Naive B cell (primary cell): ENCODE measurements at places on chromosomes 5 and 9.

DNA sequence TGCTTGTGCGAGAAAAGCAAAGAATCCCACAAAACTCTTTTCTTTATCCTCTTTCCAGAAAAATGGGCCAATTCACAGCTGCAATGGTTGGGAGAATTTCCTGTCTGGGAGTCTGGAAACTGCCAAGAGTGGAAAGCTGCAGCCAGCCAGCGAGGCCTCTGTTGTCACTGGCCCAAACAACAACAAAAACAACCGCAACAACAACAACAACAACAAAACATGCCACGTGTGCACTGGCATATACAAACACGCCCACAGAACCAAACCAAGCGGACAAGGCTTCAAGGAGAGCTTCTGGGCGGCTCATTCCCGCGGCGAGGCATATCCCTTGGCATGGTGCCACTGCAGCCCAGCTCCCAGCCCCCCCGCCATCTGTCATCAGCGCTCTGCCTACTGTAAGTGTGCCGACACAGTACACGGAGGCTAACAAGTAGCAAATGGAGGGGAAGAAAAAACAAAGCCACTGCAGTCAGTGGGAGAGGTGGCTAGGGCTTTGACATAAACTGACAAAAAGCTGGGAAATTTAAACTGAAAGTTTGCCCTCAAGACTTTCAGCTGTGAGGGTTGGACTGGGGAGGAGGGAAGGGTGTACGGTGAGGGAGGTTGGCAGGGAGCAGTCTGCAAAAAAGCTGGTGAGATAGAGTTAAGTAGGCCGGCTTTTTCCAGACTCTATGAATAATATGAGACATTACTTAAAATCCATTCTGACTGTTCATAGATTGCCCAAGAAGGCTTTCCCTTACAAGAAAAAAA, 165.0 kb upstream of the ZNF462 start:
- DNase-seq = no peak

GRCh38 chr9:515665-516064, 301.0 kb downstream of the DOCK8 start:
- DNase-seq = no peak

GRCh38 chr9:34648673-34649072, 2.2 kb downstream of the GALT start:
- DNase-seq = no peak

GRCh38 chr5:163564321-163564938, 59.0 kb downstream of the MAT2B start:
- peak; percentile 43 for DNase-seq

DNA sequence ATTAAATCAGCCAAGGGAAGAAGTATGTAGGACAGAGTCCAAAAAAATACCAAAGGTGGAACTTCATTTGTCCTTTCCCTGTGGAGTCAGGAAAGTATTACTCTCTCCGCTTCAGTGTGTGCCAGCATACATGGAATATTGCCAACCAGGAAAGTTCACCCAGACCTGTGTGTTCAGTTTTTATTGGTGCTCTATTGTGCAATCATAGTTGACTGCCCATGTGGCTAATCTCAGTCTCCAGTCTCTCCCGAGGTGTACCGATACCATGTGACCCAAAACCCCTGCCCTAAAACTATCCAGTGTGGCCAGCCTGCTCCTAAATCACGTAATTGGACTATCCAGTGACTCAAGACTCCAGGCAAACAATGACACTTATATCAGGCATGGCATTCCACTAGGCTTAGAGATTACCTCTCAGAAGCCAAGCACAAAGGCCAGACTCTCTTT, 38.8 kb downstream of the NFX1 start:
- DNase-seq = no peak

DNA sequence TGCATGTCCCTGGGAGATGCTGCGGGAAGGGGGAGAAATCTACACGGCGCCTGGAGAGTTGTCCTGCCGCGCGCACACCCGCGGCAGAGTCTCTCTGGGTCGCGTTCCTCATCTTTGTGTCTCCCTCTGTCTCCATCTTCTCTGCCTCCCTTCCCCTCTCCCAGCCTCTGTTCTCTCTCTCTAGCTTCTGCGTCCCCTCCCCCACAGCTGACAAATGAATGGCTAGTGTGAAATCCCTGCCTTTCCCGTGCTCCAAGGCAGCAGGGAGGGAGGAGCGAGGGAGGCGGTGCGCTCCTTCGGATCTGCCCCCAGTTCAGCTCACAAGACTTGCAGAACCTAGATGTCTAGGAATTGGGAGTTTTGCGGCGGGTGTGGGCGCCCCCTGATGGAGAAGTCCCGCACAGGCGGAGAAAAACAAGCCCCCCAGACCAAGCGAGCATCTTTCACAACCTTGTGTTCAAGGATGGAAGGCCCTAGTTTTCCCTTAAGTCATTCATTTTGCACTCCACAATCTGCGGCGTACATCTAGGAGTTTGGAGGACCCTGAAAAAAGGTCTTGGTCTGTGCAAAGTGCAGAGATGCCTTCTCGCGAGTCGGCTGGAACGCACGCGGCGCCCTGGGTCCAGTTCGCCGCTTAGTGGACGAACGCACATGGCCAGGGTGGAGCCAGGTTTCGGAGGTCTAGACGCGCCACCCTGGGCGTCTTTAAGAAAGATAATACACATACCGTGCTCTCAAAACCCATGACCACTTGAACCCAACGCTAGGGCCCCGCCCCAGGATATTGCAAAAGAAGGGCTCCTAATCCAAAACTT, 2.0 kb downstream of the VCAN start:
- DNase-seq = peak; percentile 4

- no peak for DNase-seq
These were observed 88.2 kb downstream of the PTPN3 start for GRCh38 chr9:109409773-109410397.

DNA sequence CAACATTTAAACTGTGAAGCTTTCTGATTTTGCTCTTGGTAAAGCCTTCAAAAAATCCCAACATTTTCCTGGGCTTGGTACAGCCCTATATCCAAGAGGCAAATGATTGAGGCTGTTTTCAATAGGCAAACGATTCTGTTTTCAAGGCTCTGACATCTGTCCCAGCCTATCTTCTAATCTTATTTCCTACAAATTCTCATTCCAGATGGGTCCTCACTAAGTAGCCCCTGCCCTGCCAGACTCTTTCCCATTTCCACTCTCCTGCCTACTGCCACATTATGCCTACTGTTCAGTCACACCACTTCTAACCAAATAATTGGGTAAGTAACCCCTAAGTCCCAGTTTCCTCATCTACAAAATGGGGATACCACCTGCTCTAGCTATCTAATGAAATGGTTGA, 3.5 kb downstream of the GBA2 start:
- DNase-seq = no peak

GRCh38 chr5:131285703-131286399, 22.0 kb downstream of the CDC42SE2 start:
- DNase-seq = no peak

- no peak for DNase-seq
These were observed 759.3 kb upstream of the TYRP1 start for GRCh38 chr9:11933926-11934325.

DNA sequence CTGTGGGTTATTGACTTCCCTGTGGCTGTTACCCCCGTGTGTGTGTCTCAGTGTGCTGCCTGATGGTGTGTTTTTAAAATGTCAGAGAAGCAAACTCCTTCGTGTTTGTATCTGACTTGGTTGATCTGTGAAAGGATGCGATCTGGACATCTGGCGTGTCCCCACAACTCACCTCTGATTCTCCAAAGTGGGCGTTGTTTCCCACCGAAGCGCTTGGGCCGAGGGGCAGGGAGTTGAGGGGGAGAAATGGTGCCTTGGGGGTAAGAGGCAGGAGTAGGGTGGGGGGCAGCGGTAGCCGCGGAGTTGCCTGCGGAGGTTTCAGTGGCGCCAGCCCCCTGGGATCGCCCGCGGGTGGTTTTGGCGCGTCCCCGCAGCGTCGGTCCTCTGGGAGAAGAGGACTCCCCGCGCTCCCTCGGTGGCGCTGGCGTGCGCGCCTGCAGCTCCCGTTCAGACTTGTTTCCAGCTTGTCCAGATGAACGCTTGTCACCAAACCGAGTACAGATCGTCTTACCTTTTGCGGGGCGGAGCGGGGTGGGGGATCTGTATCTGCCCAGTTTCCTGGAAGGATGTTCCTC, 1.1 kb downstream of the MAST4 start:
- DNase-seq = no peak

GRCh38 chr5:73544429-73545402, 20.7 kb downstream of the ANKRA2 start:
- no peak for DNase-seq

GRCh38 chr5:41856644-41857491, 13.4 kb downstream of the OXCT1 start:
- peak; percentile 63 for DNase-seq

- DNase-seq = no peak
These were observed 17.7 kb upstream of the FAM174A start for GRCh38 chr5:100517301-100517974.

GRCh38 chr9:121819428-121820231, 168.2 kb downstream of the DAB2IP start:
- no peak for DNase-seq

GRCh38 chr5:96079075-96079474, 117.4 kb upstream of the ELL2 start:
- no peak for DNase-seq

DNA sequence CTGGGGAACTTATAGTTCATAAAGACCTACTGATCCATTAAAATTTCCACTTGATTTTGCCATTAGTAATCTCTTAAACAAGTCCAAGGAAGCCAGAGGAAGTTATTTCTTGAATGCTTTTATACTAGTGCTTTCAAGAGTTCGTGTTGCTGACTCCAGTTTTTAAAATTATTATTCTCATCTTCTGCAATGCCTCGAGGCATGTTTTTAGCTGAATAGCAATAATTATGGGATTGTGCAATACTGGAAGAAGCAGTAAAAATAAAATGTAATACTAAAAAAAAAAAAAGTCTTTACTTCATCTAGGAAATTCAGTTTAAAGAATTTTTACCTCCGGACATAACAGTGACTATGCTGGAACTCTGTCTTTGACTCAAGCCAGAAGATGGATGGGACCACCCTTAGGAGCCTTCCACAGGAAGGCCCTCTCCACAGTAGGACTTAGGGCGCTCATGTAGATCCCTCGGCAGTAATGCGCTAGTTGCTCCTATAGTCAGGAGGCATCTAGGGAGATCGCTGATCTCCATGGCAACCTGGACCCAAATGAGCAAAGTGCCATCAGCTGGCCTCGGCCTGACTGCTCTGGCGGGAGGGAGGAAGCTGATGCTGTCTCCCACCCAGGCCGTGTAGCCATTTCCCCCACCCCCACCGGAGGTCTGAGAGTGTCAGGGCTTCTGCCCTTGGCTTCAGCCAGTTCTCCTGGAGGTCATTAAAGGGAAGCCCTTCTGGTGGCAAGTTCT, 56.7 kb downstream of the DAPK1 start:
- no peak for DNase-seq

DNA sequence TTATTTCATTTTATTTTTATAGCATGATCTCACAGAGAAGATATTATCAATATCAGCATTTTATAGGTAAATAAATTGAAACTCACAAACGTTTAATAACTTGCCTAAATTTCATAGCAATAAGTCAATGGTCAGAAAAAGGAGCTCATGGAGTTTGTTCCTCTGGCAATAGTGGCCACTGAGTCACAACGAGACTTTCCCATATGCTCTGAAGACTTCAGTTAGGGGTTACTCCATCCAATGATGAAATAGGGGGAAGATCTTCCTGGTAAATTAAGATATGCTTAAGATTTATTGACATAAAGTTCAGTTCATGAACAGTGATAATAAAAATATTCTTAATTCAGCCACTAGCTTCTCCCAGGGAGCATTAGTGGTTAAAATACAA, 43.5 kb upstream of the HTR4 start:
- no peak for DNase-seq

GRCh38 chr9:125513668-125514413, 193.2 kb downstream of the MAPKAP1 start:
- DNase-seq = no peak

DNA sequence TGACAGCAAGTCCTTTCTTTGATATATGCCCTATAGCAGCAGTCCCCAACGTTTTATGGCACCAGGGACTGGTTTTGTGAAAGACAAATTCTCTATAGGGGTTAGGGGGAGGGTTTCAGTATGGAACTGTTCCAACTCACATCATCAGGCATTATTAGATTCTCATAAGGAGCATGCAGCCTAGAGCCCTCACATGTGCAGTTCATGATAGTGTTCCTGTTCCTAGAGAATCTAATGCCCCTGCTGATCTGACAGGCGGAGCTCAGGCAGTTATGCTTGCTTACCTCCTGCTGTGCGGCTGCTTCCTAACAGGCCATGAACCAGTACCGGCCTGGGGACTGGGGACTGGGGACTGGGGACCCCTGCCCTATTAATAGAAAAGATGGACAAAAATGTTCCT, 2.7 kb upstream of the RAPGEF6 start:
- DNase-seq = no peak

GRCh38 chr5:109900911-109901627, 211.3 kb downstream of the MAN2A1 start:
- no peak for DNase-seq

DNA sequence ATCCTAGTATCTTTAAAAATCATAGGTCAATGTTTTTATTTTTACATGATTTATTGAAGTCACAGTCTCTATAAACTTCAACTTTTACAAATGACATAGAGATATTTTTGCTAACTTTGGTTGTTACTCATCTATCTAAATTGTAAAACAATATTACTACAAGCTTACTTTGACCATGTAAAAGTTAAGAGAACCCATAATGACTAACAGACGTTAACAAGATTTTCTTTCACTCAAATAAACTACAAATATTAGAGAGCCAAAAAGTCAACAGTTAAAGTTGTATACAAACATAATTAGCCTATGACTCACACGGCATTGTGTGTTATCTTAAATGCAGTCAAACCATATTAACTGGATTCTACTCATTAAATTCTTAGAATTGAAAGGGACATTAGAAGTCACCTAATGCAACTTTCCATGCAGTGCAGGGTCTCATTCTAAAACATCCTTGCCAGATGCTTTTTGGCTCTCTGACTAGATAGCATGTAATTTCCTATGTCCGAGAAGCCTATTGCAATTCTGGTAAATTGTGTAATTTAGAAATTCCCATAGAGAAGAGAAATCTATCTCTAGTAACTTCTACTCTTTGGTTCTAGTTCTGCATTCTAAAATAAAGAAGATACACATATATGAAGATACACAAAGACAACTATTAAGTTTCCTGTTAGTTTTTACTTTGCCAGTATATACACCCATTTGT, 42.2 kb upstream of the UGT3A2 start:
- no peak for DNase-seq

- DNase-seq = no peak
These were observed 102.4 kb downstream of the DAPK1 start for GRCh38 chr9:87599901-87600610.

- DNase-seq = no peak
These were observed 59.8 kb downstream of the DOCK2 start for GRCh38 chr5:169696621-169697510.

DNA sequence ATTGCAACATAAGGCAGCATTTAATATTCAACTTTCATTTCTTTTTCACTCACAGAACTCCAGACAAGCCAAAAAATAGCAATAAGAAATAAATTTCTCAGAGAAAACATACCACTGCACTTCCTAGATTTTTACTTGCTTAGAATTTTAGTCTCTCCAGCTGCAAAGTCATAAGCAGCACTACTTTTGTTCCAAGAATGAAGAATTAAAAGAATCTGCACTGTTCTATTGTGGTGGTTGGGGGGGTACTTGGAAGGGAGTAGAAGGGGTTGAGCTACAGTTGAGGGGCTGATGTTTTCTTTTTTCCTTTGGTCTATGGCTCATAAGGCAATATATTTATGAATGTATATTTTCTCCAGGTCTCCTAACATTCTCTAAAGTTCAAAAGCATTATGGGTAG, 144.5 kb downstream of the KIAA0825 start:
- DNase-seq = no peak
